ENCODE measurements at places on chromosomes 4 and X.

- DNase-seq, result no peak
These were observed 238.2 kb downstream of the C4orf33 start for GRCh38 chr4:129334136-129334535.

- DNase-seq, result no peak
These were observed 93.2 kb downstream of the FAM13A start for GRCh38 chr4:88963817-88964216.

DNA sequence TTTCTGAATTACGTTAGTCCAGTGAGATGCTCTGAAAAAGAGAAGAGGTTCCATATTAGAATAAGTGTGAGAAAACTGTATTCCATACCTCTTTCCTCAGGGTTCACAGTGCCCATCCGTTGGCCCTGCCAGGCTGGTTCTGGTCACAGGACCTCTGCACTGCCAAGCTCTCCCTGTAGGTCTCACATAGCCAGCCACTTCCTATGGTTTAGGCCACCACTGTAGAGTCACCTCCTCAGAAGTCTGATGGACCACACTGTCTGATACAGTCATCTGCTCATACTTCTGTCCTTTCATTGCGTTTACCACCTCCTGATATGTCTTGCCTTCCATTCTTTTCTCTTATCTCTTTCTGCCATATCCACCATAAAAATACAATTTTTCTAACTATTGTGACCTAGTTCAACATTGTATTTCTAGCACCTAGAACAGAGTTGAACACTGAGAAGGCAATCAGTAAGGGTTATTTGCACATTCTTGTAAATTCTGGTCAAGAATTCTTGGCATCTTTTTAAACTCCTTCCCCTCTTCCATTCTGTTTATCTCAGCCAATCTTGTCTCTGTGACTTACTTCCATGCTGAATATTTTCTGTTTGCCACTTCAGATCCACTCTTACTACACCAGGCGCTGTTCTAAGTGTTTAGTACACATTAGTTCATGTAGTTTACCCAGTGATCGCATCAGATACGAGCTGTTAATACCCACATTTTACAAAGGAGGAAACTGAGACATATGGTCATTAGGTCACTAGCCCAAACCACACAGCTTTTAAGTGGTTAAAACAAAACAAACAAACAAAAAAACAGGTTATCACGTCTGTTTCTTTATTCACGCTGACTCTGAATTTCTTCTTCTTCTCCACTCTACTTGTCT lies 125.6 kb downstream of the CBR4 start:
- DNase-seq, result no peak

GRCh38 chrX:119226446-119226845 lies 9.6 kb upstream of the PGRMC1 start:
- DNase-seq, result no peak

DNA sequence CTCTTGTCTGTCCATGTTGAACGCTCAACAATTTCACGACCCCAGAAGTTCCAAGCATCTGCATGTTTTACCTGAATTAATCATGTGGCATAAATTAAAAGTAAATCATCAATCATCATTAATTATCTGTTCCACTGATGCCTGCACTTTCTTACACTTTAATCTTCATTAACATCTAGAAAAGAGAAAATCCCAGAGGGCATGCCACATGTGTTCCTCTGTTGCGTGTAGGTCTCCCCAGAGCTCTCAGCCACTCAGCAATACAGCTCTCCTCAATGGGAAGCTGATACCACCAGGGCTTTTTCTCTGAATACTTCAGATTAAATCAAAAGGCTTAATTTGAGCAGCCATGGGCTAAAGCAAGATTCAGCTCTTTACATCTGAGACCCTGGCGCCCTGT lies 722.4 kb upstream of the TENM3 start:
- no peak for DNase-seq

GRCh38 chrX:42290608-42291007 lies 367.3 kb upstream of the CASK start:
- DNase-seq, result no peak

- no peak for DNase-seq
These were observed 37.3 kb downstream of the SLIT2 start for GRCh38 chr4:20288846-20289512.

DNA sequence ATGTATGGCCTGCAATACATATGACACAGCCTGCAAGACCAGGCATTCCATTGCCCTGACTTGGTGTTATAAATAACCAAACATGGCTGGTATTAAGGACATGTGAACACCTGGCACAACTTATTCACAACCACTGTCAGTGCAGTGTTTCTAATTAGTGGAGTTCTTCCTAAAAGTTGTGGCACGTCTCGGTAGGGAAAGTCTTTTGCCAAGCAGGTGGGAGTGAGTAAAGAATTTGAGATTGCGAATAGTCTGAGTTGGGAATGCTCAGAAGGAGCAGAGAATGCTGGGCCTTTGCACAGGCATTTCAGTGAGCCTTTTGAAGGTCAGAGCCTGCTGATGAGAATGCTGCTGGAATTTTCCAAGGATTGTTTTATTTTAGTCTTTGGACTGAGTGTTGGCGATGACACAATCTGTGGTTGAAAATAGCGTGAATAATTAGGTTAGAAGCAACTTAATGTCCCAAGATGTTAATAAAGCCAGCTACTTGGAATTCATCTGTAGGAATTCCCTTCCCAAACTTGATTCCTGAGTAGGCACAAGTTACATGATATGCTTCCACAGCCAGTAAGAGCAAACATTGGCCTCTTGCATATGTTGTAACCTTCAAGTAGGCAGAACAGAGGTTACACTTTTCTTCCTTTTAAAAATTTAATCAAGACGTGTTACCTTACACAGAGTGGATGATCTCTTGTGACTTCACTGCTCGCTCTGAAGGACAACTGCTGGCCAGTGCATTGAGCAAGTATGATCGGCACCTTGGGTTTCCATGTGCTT lies 83.6 kb upstream of the PGRMC2 start:
- DNase-seq, result no peak

DNA sequence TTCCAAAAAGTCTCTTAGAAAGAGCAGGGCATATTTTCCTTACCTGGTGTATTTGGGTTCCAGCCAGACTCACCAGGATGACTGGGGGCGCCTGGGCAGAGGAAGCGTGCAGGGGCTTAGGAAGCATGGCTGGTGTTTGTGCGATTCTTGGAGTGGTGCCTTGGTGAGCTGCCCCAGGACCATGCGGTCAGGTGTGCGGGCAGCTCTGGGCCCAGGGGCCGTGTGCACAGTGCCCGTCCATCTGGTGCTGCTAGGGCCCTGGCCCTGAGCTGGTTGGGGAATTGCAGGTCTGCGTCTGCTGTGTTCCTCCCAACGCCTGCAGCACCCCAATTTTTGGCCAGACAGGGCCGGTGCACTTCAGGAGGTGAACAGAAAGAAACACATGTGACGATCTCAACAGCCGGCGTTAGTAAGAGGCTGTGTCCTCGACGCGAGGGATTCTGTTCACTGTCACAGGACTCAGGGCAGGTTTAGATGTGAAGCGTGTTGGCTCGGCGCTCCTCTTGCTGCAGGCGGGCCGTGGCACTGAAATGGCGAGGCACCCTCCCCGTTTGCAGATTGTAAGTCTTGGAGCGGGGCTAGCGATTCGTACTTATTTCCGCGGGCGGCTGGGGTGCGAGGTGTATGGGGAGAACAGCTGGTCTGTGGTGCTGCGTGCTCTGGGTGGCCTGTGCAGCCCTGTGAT lies 15.2 kb downstream of the RGS12 start:
- no peak for DNase-seq

DNA sequence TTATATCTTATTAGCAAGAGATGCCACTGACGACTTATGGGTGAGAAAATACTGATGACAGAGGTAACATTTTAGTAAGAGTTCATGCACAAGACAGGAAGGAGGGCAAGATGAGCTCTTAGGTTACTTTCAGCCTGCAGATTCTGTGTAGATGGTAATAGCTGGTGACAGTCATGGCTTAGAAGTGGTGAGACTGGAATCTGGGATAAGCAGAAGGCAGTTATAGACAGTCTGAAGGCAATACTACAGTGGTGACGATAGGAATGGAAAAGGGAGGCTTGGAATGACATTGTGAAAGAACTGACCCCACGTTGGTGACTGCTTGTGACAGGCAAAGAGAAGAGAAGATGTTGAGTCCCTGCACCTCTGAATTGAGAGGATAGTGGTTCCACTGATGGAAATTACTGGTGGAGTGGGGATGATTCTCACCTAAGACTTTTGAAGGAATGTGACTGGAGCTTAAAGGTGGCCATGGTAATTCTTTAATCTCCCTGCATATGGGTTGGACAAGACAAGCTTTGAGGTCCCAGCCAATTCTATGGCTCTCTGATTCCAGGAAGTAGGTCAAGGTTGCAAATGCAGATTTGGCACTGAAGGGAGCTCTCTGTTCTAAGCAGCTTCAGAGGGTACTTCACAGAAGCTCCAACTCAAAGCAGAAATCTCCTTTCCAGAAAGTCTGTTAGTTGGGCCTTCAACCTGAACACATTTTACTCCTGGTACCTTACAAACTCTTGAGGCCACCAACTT lies 99.7 kb downstream of the RASL11B start:
- no peak for DNase-seq

- no peak for DNase-seq
These were observed 69.9 kb downstream of the SEL1L3 start for GRCh38 chr4:25792876-25793275.

- DNase-seq, result no peak
These were observed 58.5 kb downstream of the CRLF2 start for GRCh38 chrX:1153940-1154339.

- DNase-seq, result no peak
These were observed 240.8 kb upstream of the DDX53 start for GRCh38 chrX:22758807-22759481.

GRCh38 chr4:124070688-124071484 lies 641.6 kb downstream of the ANKRD50 start:
- no peak for DNase-seq

GRCh38 chr4:34466411-34466810 lies 1777.9 kb downstream of the ARAP2 start:
- DNase-seq, result no peak

GRCh38 chr4:185282968-185283367 lies 73.6 kb downstream of the SNX25 start:
- no peak for DNase-seq

- DNase-seq, result no peak
These were observed 117.0 kb downstream of the SPOCK3 start for GRCh38 chr4:167117273-167117672.

DNA sequence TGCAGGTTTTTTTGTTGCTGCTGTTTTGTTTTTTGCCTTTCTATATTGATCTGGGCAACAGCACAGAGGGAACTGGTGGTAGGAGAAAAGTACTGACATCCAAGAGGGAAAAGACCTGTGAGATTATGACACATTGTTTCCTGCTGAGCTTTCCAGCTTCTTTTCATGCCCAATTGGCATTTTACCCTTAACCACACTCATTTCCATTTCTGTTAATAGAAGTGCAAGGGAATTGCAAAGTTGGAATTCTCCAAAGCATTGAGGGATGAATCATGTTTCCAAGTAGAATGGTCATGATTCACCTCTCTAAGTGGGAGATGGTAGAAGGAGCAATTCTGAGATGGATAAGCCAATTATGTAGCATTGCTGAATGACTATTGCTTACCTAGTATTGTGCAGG lies 161.5 kb downstream of the PPARGC1A start:
- no peak for DNase-seq

DNA sequence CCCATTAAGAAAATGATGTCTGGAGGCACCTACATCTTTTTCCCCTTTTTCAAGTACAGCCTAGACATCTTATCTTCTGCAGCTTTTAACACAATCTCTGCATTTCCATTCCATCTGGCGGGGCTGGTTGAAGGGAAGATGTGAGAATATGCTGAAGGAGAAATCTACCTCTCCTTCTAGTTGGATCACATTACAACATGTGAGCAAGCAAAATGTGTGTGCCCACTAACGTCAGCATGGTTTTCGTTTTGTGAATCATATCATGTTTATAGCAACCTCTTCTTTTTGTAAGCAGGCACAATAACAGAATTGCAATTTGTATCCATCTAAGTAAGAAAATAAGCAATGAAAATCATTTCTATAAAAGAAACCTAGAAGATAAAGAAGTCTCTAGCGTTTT lies 28.9 kb upstream of the MID1 start:
- DNase-seq, result no peak

DNA sequence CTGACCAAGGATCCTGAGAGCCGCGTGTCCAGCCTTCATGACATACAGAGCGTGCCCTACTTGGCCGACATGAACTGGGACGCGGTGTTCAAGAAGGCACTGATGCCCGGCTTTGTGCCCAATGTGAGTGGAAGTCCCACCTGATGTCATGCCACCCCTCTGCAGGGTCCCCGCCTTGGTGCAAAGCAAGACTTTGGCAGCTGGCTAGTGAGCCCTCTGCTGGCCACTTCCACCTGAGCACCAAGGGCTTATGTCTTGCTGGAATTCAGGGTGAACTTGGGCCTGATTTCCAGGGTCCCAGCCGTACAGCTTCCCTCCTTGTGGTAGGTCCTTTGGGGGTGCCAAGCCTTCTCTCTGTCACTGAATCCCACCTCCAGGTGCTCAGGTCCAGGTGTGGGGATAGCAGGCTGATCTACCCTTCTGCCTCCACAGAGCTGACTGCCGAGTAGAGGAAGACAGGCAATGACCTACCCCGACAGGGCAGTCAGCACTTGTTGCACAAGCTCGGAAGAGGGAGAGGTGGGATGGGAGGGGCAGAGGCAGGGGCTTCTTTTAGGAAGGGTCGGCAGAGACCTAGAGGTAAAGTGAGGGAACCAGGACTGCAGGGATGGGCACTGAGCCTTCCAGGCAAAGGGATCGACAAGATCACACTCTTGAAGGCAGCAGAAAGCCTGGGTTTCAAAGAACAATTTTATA lies 248.1 kb downstream of the EVC2 start:
- DNase-seq, result no peak

GRCh38 chr4:101136373-101137370 lies 210.7 kb downstream of the PPP3CA start:
- DNase-seq, result no peak

GRCh38 chrX:18956303-18957032 lies 27.4 kb downstream of the PHKA2 start:
- no peak for DNase-seq

DNA sequence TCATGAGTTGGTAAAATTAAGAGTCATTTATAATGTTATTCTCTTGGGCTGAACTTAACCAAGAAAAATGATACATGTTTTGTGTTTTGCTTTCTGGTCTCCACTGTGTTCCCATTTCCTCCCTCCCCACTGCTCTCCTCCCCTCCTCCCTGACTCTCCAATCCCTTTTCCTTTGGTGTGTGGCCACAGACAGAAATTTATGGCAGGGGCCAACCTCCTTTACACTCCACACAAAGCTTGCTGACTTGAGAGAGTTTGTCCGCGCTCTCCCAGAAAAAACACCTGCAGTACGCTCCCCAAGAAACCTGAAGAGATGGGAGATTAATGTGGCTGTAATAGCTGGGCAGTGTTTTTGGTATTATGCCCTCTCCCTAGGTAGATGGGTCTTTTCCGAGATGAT lies 88.9 kb downstream of the ALPK1 start:
- no peak for DNase-seq

DNA sequence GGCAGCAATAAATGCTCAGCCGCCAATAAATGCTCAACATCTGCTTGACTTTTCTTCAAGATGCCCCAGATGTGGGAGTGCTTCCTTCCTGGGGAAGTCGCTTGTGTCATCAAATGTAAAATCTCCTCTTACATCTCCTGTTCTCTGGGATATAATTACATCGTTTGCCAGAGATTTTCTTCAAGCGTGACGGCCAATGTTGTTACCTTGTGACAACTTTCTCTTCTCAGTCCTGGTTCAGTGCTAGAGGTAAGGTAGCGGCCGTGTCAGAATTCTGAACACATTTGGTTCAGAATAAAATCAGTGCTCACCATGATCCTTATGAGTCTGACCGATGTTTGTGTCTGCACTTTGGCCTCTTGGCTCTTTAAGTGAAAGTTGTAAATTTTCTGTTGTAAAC lies 102.5 kb downstream of the ASMT start:
- DNase-seq, result no peak

Data from activated T-helper 1 cell treated with anti-CD3 and anti-CD28 coated beads, Interleukin-12 subunit alpha, Interleukin-12 subunit beta, Interleukin-2, Interleukin-4 antibody, amounts not matched to agents 30 ng/mL and 10 ng/mL and 1 ng/mL, durations not matched to agents 14 hours and 24 hours and 36 hours (primary cell).